Mononuclear cell (primary cell): ENCODE measurements at places on chromosomes 7 and 10. TPM values are rescaled to one million over a fixed set of nuclear protein-coding genes. Genes with fewer than 3 reads are reported as not detected.

Gene TEX47
- not detected for total RNA-seq

Gene TSPAN14
- 65.4 TPM for total RNA-seq

Gene SORCS1
- total RNA-seq = 0.10 TPM

Gene MMD2
- total RNA-seq = not detected

Gene EEPD1
- total RNA-seq = 4.1 TPM

Gene ADARB2
- total RNA-seq = under 0.01 TPM

Gene HOXA3
- under 0.01 TPM for total RNA-seq
